Uterine smooth muscle cell (primary cell): ENCODE measurements at places on chromosomes 2 and 18. TPM values are rescaled to one million over a fixed set of nuclear protein-coding genes. Genes with fewer than 3 reads are reported as not detected.

Gene SIX2
- 1.00 and 1.1 TPM in 2 replicates for total RNA-seq

Gene DYSF
- 0.66 and 1.00 TPM in 2 replicates for total RNA-seq

Gene PTPN18
- total RNA-seq = 11.0 and 16.0 TPM in 2 replicates

Gene GRHL1
- under 0.01 and 0.37 TPM in 2 replicates for total RNA-seq

Gene ZFP36L2
- total RNA-seq = 6.5 and 7.1 TPM in 2 replicates
